ENCODE measurements at places on chromosomes 7 and 10.

DNA sequence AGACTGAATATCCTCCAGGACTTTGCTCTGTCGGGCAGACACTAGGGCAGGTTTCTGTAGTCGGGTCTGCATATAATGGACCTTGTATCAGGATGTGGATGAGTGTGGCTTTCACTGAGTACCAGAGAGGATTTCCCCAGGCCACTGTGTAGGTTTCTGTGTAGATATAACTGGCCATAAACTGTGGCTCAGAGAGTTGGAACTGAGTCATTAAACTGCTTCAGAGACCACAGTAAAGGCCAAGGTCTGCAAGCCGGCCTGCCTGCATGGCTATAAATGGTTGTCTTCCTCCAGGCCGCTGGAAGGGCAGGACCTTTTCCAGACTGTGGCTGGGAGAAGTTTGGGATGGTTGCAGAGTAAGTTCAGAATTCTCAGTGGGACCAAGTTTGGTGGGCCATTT lies 16.9 kb downstream of the ZNF92 start:
- DNase-seq: no peak

DNA sequence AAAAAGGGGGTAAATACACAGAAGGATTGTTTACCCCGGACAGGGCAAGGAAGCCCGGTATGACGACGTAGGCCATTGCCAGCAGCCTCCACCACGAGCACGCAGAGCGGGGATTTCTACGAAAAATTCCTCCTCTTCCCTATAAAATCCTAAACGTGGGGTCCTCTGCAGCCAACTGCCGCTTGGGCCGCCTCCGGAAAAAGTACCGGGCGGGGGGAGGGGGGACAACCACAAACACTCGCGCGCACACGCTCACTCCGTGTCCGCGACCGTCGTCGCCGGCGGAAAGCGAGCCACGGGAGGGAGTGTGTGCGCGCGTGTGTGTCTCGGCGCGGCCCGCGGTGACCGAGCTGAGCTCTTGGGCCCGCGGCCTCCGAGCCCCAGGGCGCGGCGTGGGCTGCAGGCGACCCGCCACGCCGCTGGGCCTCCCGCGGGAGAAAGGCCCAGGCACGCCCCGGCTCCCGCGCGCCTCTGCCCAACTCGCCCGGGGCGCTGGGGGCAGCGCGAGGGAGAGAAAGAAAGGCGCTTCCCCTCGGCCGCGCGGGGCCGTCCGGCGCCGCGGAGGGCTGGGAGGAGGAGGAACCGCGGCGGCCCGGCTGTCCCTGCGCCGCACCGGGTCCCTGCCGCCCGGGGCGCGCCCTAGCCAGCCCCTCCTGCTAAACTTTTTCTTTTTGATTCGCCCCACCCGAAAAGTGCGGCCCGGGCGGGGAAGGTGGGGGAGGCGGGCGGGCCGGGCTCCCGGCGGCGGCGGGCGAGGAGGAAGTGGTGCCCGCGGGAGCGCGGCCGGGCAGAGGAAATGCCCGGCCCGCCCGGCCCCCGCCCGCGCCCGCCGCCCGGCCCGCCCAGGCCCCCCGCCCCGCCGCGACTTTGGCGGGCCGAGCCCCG lies 1.5 kb downstream of the CTBP2 start:
- DNase-seq: no peak

DNA sequence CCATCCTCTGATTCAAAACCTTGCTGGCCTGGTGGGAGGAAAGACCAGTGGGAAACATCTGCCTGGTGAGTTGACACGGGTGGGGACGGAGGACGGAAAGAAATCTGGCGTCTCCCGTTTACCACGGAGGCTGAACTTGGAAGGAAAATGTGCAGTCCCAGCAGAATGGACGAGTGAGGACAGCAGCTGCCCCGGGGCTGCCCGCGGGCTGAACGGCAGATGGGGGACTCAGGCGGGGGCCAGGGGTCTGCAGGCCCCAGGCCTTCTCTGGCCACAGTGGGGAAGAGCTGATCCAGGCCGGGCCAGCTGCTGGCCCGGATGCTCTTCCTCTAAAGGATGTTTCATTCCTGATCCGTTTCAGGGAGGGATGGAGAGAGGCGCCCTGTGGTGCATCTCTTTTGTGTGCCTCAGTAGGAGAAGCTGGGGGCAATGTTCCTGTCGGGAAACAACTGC lies 147.5 kb upstream of the CHST15 start:
- no peak for DNase-seq

- DNase-seq: no peak
Measured at GRCh38 chr10:106978756-106979155, 185.8 kb downstream of the SORCS1 start.

GRCh38 chr10:129853562-129853903 lies 110.5 kb downstream of the EBF3 start:
- DNase-seq: no peak

DNA sequence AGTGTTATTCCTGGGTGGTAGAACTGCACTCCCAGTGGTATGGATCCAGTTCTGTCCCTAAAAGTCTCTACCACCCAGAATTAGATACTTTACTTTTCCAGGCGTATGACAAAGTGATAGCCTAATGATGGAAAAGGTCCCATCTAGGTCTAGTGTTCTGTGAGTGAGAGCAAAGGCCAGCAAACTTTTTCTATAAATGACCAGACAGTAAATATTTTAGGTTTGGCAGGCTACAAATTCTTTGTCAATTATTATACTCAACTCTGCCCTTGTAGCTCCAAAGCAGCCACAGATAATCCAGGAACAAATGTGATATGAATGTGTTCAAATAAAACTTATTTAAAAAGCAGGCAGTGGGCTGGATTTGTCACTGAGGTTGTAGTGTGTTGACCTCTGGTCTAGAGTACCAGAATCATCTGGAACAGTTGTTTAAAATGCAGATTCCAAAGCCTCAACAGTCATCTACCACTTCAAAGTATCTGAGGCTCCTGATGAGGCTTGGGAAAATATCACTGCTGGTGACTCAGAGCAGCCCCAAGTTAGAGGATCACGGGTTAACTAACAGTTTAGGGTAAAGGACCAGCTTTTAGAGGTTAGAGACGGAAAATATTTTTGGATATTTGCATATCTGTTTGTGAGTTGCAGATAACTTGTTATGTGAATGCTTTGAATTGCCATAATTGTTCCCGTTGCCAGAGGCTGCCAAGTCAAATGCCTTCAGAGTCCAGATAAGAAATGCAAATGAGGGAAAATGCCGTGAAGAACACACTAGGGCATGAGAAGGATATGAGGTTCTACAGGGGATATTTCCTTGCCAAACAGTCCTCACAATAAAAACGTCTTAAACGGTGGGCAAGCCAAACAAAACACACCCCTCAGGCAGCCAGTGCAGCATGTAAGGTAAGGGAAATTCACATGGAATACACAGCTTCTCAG lies 19.4 kb downstream of the NRAP start:
- no peak for DNase-seq

DNA sequence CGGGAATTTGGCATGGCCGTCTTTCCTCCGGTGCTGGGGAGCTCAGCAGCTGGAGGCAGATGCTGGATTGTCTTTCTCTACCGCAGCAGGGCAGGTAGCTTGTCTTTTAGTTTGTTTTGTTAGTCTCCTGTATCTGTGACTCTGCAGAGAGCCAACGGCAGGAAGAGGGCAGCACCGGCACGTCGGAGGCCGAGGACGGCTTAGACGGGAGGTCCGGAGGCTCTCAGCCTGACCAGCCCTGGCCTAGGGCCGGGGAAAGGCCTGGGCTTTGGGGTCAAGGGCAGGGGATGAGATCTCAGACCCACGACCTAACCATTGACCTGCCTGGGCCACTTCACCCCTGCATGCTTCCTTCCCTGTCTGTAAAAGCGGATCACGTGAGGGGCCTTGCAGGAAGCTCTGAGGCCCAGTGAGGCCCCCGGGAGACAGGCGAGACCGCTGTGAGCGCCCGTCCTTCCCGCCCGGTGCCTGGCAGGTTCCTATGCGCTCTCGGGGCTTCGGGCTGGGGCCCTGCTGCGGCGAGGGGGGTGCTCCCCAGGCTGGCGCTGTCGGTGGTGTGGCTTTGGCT lies 72.7 kb downstream of the LHPP start:
- no peak for DNase-seq

- no peak for DNase-seq
Measured at GRCh38 chr7:8133188-8133848, 128.6 kb downstream of the ICA1 start.

DNA sequence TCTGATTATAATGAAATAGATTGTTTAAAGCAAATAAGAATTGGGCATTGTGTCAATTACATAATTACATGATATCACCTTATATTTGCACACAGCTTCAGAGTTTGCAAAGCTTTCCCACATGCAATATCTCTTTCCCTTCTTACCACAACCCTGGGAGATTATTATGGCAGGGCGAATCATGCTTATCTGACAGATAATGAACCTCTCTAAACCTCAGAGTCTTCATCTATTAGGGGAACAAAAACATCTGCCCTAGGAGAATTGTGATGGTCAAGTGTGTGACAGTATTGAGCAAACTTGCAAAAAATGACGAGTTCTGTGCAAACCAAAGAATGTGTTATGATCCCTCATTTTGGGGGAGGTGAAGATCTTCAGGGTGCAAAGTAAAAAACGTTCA lies 90.0 kb downstream of the MYOF start:
- DNase-seq: no peak

- no peak for DNase-seq
Measured at GRCh38 chr7:139116999-139117398, 7.5 kb upstream of the ZC3HAV1 start.

DNA sequence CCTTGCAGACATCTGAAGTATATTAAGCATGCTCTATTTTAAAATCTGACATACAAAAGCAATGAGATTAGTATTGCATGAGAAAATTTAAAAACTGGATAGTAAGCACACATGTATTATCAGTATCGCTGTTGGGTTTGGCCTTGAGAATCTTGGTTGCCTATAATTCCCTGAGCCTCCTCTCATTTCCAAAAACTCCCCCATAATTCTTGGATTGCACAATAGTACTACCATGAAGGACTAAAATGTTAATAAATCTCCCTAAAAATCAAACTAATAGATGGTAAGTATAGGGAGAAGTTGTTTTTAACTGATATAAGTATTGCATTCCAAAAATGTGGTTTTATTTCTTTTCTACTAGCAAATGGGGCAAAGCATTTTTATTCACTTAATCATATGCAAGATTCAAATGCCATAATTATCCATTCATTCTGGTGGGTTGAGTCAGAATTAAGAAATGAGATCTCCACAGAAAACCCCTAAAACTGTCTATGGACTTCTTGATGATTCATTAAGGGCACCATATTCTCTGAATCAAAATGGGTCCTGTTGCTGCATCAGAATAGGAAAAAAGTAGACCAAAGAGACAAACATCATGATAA lies 10.3 kb upstream of the VIM start:
- DNase-seq: no peak

GRCh38 chr7:130878785-130879184 lies 144.8 kb upstream of the KLF14 start:
- no peak for DNase-seq

DNA sequence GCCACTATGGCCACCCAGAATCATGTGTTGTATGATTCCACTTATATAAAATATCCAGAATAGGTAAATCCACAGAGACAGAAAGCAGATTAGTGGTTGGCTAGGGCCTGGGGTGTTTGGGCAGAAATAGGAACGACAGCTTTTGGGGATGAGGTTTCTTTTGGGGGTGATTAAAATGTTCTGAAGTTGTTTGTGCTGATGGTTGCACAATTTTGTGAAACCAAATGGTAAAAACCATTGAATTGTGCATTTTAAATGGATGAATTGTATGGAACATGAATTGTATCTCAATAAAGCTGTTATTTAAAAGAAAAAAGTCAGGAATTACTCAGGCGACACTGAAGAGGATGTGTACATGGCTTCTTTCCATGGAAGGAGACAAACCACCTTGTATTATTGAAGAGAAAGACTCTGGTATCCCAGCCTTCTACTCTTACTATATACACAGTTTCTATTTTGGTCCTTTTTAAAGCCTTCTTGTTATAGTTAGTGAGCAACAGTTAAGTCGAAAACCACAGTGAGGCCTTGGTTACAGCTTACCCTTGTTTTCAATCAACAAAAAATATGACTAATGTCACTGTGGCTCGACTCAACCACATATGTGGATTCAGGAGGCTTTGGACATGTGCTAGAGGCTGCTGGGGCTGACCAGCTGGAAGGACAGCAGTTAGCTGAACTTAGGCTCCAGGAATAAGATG lies 57.1 kb upstream of the KMT2E start:
- DNase-seq: no peak

GRCh38 chr10:42864575-42864974 lies 82.0 kb downstream of the BMS1 start:
- no peak for DNase-seq

GRCh38 chr10:9869606-9870176 lies 1148.0 kb upstream of the CELF2 start:
- no peak for DNase-seq

GRCh38 chr10:75211007-75211691 lies 553 bp downstream of the VDAC2 start:
- no peak for DNase-seq

- DNase-seq: peak; percentile 73
Measured at GRCh38 chr7:55132890-55133551, 114.2 kb downstream of the EGFR start.

DNA sequence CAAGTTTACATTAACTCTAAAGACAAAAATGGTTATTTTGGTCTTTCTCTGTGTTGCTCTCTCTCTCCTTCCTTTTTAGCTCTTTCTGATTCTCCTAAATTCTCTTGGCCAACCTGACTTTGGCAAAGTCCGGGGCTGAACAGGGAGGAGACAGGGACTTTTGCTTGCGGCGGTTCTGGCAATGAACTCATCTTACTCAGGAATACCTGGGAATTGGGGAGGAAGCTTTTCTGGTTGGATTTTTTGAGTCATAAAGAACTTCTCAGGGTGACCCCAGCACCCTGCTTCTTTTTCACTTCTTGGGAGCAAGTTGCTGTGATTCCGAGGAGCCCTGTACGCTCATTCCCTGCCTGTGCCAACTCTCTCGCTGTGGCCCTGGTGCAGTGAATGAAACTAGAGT lies 16.0 kb downstream of the GATA3 start:
- no peak for DNase-seq

DNA sequence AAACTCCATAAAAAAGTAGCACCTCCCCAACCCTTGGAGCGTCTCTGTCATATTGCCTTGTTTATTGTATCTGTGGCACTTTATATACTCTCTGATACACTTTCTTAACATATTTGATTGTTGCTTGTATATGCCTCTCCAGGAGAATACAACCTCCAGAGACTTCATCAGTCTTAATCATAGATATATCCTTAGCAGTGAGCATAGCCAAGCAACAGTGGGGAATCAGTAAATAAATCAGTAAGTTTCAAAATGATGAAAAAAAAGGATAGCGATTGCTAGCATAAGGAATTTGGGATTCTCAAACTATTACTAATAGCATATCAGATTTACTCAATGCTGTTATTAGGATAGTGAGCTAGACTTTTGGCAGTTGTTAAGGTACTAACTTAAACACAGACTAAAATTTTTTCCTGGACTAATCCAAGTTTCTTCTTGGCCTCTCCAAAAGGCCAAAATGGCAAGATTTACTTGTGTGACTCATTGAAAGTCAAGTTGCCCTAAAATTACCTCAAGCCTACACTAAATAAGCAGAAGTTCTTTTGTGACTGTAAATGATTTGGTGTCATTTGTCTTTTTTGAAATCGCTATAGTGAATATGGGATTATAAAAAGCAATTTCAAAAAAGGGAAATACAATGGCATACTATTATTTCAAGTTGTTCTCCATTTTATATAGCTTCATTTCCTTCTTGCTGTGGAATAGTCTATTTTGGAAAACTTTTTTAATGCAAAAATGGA lies 177.9 kb downstream of the CHN2 start:
- DNase-seq: no peak
